Left lung (tissue), 14 donors: ENCODE measurements at places on chromosomes 5 and 9. TPM values are rescaled to one million over a fixed set of nuclear protein-coding genes. Genes with fewer than 3 reads are reported as not detected.

- H3K27me3 ChIP-seq, result peaks cover 16% of the 10 kb centered on the region
- no peak overlapping the region for H3K27ac ChIP-seq
- H3K36me3 ChIP-seq, result no peaks in the 10 kb centered on the region
- peak; percentile 59 for DNase-seq
- no peak overlapping the region for H3K4me3 ChIP-seq
- peaks cover 14% of the 10 kb centered on the region for H3K4me1 ChIP-seq
These were observed 39.1 kb upstream of the NOTCH1 start for GRCh38 chr9:136584934-136585333.

DNA sequence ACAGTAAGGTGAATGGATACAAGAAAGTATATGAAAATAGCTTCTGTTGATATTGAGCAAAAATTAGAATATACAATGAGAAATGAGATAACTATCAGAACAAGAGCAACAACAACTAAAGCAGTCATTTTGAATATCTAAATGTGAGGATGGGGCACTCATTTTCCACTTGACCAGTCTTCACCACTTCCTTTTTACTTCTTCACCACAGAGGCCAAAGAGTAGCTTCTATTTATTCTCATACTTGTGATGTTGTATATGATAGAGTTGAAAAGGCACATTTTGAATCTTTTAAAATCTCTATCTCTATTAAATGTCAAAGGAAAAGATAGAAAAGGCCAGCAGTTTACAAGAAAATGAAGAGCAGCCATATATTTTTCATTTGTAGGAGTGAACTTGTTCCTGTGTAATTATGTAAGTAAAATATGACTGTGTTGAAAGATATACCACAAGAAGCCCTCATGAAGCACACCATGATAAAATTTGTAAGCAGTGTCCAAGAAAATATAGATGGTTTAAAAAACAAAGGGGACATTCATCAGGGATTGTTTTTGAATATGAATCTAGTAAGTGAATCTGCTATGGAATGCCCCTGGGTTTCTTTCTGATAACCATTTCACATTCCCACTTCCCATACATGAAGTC lies 39.2 kb downstream of the ADAMTS19 start:
- no peaks in the 10 kb centered on the region for H3K27me3 ChIP-seq
- H3K4me3 ChIP-seq, result no peak overlapping the region
- no peaks in the 10 kb centered on the region for H3K4me1 ChIP-seq
- no peak overlapping the region for H3K27ac ChIP-seq

DNA sequence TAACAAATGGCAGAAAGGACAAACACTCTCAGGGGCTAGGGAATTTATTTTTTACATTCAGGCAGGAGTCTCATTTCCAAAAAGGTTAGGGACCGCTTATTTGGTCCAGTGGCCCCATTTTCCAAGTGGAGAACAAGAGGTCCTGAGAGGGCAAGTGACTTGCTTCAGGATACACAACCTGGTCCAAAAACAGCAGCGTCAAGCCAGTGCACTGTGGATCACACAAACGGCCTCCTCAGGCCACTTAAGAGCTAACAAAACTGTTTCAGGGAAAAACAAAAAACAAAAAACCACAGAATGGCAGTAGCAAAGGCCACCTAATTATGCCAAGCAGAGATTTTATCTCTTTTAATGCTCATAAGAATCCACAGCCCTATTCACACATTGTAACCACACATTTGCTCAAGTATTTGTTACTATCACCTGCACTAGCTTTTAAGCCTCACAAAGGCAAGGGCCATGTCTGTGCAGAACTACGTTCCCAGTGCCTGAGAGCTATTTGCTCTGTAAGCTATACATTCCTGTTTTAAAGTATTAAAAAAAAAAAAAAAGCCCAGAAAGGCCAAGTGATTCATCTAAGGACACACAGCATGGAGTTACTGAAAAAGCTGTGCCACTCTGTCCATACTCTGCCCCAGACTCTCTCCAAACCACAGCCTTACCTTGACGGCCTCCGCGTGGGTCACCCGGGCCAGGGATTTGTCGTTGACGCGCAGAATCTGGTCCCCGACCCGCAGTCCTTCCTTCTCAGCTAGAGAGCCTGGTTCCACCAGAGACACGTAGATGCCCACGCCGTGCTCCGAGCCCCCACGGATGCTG lies 1.5 kb downstream of the WHRN start:
- no peaks in the 10 kb centered on the region for H3K36me3 ChIP-seq
- no peak overlapping the region for H3K27ac ChIP-seq
- DNase-seq, result no peak
- peaks cover 71% of the 10 kb centered on the region for H3K27me3 ChIP-seq
- peak overlapping the region; percentile 53 for H3K4me3 ChIP-seq
- peaks cover 3% of the 10 kb centered on the region for H3K4me1 ChIP-seq

GRCh38 chr9:27440888-27441740 lies 83.0 kb upstream of the IFNK start:
- no peaks in the 10 kb centered on the region for H3K27me3 ChIP-seq
- DNase-seq, result no peak
- H3K27ac ChIP-seq, result no peak overlapping the region
- no peaks in the 10 kb centered on the region for H3K4me1 ChIP-seq

GRCh38 chr5:165263536-165263935 lies 1758.1 kb downstream of the MAT2B start:
- H3K4me1 ChIP-seq, result no peaks in the 10 kb centered on the region
- H3K27me3 ChIP-seq, result no peaks in the 10 kb centered on the region
- DNase-seq, result no peak
- H3K4me3 ChIP-seq, result no peak overlapping the region

WDR31 gene
- total RNA-seq, result 4.4 TPM

ATP10B gene
- 0.09 TPM for total RNA-seq

SPATA9 gene
- 0.52 TPM for total RNA-seq

DCAF10 gene
- total RNA-seq, result 25.3 TPM

CDC25C gene
- total RNA-seq, result 2.0 TPM

NMRK1 gene
- total RNA-seq, result 29.1 TPM

- no peaks in the 10 kb centered on the region for H3K36me3 ChIP-seq
- no peak overlapping the region for H3K27ac ChIP-seq
- no peaks in the 10 kb centered on the region for H3K27me3 ChIP-seq
These were observed 383.0 kb downstream of the DIRAS2 start for GRCh38 chr9:90259311-90260246.

DNA sequence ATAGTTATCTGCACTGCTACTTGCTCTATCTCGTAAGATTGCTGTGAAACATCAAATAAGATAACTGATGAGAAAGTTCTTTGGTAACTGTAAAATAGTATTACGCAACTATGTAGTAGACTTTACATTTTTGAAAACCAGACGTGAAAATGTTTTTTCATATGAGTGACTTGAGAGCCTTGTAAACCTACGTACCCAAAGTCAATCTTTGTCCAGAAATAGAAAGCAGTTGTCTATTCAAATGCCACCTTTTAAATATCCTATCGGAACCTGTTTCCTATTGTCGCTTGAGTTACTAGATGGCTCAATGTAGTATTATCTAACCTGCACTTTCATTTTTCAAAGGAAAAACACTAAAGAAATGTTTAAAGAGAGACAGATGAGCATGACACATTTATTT lies 1.6 kb downstream of the FNIP1 start:
- H3K27me3 ChIP-seq, result no peaks in the 10 kb centered on the region
- H3K4me3 ChIP-seq, result peak overlapping the region; percentile 68
- peak overlapping the region; percentile 97 for H3K27ac ChIP-seq
- peaks cover 15% of the 10 kb centered on the region for H3K4me1 ChIP-seq
- H3K36me3 ChIP-seq, result no peaks in the 10 kb centered on the region
- no peak for DNase-seq

DNA sequence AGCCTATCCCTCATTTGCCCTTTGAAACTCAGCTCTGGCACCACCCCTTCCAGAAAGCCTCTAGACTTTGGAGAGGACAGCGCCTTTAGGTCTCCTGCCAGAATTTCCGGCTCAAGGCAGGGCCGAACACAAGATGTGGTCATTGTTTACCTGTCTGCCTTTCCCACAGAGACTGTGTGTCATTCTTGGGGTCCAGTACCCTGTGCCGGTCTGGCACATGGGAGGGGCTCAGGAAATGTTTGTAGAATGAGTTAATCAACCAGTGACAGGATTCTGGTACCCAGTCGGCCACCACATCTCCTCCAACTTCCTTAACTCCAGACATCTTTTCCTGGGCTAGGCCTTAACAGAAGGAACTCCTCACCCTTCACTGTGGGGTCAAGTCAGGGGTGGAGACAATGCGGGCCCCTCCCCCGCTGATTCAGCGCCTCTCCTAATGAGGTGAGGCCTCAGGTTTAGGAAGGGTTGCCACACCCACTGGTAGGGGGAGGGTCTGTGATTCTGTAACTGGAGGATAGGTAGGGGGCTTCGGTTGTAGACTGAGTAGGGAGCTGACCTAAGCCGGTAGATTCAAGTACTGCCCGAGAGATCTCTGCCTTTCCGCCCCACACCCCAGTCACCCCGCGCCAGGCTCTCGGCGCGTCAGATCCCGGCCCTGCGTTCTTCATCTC lies 29.3 kb downstream of the PCDH1 start:
- peaks cover 53% of the 10 kb centered on the region for H3K4me1 ChIP-seq
- peak; percentile 74 for DNase-seq
- H3K4me3 ChIP-seq, result peak overlapping the region; percentile 54
- peaks cover 22% of the 10 kb centered on the region for H3K27me3 ChIP-seq
- H3K27ac ChIP-seq, result peak overlapping the region; percentile 94

DNA sequence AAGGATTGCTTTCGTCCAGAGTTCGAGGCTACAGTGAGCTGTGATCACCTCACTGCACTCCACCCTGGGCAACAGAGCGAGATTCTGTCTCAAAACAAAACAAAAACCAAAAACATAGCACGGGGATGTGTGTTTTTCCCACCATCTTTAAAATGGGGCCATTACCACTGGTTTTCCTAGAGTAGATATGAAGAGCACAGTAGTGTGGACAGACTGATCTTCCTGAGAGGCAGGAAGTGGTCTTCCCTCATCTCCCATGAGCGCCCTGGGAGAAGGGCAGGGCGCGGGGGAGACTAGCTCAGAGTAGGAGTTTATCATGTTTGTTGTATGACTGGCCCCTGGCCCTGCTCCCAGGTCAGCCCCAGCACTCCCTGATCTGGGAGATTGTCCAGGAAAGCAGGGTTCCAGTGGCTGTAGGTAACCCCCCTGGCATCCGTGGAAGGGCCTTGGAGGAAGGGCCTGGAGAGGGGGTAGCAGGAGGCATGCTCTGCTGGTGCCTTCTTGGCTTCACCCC lies 2.3 kb downstream of the SUSD3 start:
- H3K27ac ChIP-seq, result no peak overlapping the region
- no peaks in the 10 kb centered on the region for H3K27me3 ChIP-seq
- DNase-seq, result no peak
- H3K36me3 ChIP-seq, result no peaks in the 10 kb centered on the region
- no peak overlapping the region for H3K4me3 ChIP-seq

DNA sequence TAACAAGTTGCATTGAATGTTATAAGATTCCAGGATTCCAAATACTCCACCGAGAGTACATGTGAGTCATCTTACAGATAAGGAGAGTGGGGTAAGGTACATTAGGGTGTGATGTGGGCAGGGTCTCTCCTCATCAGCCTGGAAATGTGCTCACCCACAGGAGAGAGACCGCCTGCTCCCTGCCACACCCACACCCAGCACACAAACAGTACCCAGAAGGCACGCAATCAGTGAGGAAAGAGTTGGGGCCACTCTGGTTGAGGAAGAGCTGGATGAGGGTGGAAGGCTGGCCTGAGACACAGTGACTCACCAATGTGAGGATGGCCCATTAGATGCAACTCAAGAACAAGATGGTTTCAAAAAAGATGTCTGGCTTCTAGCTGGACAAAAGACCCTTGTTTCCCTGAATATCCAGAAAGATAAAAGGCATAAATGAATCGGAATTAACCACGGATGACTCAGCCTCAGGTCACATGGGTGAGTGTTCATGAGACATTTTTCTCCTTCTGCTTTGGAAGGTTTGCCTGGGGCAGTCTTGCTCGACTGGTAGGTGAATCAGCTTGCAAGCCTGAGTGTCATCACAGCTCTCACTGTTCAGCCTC lies 51.1 kb upstream of the LHFPL2 start:
- H3K36me3 ChIP-seq, result no peaks in the 10 kb centered on the region
- peak overlapping the region; percentile 39 for H3K27ac ChIP-seq
- no peak for DNase-seq
- no peaks in the 10 kb centered on the region for H3K27me3 ChIP-seq
- H3K4me1 ChIP-seq, result peaks cover 13% of the 10 kb centered on the region

GRCh38 chr5:91219091-91219802 lies 163.9 kb downstream of the ARRDC3 start:
- no peak for DNase-seq
- H3K27ac ChIP-seq, result peak overlapping the region; percentile 29
- H3K36me3 ChIP-seq, result no peaks in the 10 kb centered on the region
- peaks cover 20% of the 10 kb centered on the region for H3K4me1 ChIP-seq
- no peak overlapping the region for H3K4me3 ChIP-seq

GRCh38 chr5:150377964-150378694 lies 20.6 kb downstream of the TCOF1 start:
- H3K27ac ChIP-seq, result no peak overlapping the region
- no peaks in the 10 kb centered on the region for H3K4me1 ChIP-seq
- no peaks in the 10 kb centered on the region for H3K36me3 ChIP-seq
- H3K27me3 ChIP-seq, result no peaks in the 10 kb centered on the region
- DNase-seq, result no peak

GRCh38 chr9:85575868-85576267 lies 165.9 kb downstream of the AGTPBP1 start:
- no peaks in the 10 kb centered on the region for H3K27me3 ChIP-seq
- DNase-seq, result no peak
- H3K36me3 ChIP-seq, result peaks cover 17% of the 10 kb centered on the region
- no peaks in the 10 kb centered on the region for H3K4me1 ChIP-seq
- no peak overlapping the region for H3K4me3 ChIP-seq
- H3K27ac ChIP-seq, result no peak overlapping the region
